ENCODE measurements at places on chromosomes 16 and 17. TPM values are rescaled to one million over a fixed set of nuclear protein-coding genes. Genes with fewer than 3 reads are reported as not detected.

The LDHD gene
- total RNA-seq = 1.8 TPM

The KRT39 gene
- 0.70 TPM for total RNA-seq

The GSG1L gene
- 1.4 TPM for total RNA-seq

The CX3CL1 gene
- total RNA-seq = 17.8 TPM

The CCDC182 gene
- not detected for total RNA-seq

The COPZ2 gene
- 5.7 TPM for total RNA-seq

The CD300LD gene
- total RNA-seq = not detected

The CDK12 gene
- 60.7 TPM for total RNA-seq

DNA sequence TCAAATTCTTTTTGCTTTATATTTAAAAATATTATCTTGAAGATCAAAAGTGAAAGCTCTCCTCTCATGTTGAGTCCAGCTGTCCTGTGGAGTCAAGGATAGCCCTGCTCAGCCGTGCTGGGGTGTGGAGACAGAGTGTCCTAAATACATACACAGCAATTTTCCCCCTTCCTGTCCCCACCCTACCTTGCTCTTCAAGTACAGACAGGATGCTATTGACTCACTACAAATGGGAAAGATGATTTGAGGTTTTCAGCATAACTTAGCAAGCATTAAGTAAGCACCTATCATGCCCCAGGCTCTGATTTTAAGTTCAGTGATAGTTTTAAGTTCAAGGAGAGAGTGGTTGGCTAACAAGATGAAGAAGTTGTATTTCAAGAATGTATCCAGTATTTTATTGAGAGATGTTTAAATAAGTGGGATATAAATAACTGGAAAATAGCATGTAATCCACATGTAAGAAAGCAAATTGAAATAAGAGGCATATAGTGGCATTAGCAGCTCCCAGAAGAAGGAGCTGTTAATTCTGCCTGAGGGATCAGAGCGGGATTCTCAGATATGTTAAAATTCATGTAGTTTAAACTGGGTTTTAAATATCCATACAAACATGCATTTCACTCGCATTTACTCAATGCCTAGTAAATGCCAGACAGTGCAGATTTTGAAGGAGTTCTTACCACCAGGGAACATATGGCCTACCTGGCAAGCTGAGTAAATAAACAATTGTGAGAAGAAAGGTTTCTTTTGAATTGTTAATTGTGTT, 183.5 kb upstream of the ANKFN1 start:
- H3K27ac ChIP-seq = no peak overlapping the region
- H3K4me3 ChIP-seq = no peak overlapping the region
- H3K4me1 ChIP-seq = no peaks in the 10 kb centered on the region
- no peaks in the 10 kb centered on the region for H3K27me3 ChIP-seq
- H3K36me3 ChIP-seq = no peaks in the 10 kb centered on the region

GRCh38 chr16:67873435-67874370, 851 bp downstream of the EDC4 start:
- H3K4me3 ChIP-seq = peak overlapping the region; percentile 87
- peak overlapping the region; percentile 85 for H3K27ac ChIP-seq
- no peak for DNase-seq

DNA sequence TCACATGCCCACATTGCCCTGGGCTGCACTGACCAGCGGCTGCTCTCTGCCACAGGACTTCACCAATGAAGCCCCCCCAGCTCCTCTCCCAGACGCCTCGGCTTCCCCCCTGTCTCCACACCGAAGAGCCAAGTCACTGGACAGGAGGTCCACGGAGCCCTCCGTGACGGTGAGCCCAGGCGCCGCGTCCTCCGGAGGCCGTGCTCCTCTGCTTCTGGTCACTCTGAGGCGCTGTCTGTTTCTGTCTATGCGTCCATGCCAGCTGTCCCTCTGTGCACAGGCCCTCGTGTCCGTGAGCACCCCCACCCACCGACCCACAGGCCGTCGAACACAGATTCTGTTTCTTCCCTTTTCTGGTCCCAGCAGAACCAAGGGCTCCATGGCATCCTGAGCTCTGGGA, 62.6 kb downstream of the PLD6 start:
- DNase-seq = no peak
- no peaks in the 10 kb centered on the region for H3K27me3 ChIP-seq
- peaks cover 19% of the 10 kb centered on the region for H3K36me3 ChIP-seq
- H3K4me1 ChIP-seq = peaks cover 7% of the 10 kb centered on the region
- no peak overlapping the region for H3K27ac ChIP-seq

DNA sequence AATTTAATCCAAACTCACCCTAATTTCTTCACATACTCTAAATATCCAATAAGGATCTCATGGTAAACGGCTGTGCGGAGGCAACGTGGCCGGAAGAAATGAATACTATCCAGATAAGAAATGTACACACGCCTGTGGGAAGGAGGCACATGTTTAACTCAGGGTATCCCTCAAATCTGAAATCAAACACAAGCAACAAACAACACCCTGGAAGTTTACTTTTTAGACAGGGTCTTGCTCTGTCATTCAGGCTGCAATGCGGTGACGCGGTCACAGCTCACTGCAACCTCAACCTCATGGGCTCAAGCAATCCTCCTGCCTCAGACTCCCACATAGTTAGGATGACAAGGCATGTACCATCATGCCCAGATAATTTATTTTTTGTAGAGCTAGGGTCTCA, 21.2 kb upstream of the TRAP1 start:
- no peak overlapping the region for H3K4me3 ChIP-seq
- H3K27ac ChIP-seq = peak overlapping the region; percentile 48
- no peaks in the 10 kb centered on the region for H3K4me1 ChIP-seq

DNA sequence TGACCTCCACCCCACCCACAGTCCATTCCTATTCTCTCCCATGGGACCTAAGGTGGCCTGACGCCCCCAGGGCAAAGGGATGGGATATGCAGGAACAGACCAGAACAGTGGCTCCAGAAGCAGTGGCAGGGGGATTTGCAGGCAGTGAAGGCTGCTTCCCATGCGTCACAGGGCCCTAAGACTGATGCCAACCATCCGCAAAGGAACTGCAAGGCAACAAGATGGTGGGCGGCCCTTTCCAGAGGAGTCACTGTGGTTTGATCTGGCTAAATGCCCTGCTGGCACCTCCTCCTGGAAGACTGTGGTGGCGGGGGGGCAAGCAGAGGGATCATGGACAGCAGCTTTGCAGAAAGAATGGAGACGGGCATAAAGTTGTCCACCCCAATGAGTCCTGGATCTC, 4.4 kb upstream of the SLC39A11 start:
- H3K4me3 ChIP-seq = no peak overlapping the region
- H3K4me1 ChIP-seq = peaks cover 6% of the 10 kb centered on the region
- H3K27ac ChIP-seq = no peak overlapping the region
- no peak for DNase-seq
- H3K27me3 ChIP-seq = peaks cover 7% of the 10 kb centered on the region
- H3K36me3 ChIP-seq = no peaks in the 10 kb centered on the region

DNA sequence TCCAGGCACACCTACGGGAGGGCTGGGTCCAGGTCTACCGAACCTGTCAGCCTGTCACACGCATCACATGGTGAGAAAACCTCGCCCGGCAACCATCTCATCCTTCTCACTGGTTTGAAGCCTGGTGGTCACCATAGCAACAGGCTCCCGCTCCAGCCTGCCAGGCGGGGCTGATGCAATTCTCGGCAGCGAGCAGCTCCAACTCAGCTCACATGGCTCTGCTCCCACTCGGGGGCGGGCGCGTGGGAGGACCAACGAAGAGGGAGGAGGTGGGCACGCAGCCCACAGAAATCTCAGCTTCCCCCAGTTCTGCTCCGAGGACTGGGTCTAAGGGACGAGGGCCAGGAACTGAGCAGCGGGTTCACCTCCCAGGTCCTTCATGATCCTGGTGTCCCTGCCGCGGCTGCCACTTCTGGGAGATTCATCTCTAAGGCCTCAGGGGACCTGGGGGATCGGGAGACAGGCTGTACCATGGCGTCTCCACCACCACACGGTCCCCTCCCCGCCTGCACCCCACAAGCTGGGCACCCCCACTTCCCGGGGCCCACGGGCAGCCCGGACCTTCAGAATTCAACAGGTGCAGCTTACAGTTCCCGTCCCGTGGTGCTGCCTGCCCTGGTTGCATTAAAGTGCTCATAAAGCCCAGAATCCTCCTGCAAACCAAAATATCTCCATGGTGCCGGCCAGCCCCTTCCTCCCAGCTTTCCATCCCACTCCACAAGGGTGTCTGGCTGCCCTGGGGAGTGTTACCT, 25.8 kb downstream of the ABR start:
- no peaks in the 10 kb centered on the region for H3K27me3 ChIP-seq
- no peak overlapping the region for H3K27ac ChIP-seq
- H3K4me3 ChIP-seq = no peak overlapping the region
- DNase-seq = no peak

DNA sequence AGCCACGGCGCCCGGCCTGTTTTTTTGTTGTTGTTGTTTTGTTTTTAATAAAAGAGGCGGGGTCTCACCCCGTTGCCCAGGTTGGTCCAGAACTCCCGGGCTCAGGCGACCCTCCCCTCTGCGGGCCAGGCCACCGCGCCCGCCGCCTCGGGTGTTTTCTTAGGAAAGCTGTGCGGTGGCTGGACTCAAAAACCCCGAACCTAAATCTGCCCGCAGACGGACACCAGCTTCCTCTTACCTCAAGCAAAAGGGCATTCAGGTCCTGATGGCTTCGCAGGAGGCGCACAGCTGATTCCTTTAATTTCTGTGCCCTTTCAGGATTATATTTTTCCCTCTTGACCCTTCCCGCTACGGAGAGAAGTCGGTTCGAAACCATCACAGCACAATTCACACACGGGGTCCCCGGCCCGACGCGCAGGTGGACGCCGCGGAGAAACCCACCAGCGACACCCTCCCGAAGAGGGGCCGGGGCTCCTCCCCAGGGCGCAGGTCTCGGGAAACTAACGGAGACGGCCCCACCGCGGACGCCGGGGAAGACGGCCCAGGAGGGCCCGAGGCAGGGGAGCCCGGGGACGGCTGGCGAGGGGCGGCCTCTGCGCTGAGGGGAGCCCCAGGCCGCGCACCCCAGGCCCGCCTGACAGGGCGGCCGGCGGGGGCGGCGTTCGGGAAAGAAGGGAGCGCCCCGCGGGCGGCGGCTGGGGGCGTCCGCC, 653 bp downstream of the FANCA start:
- peaks cover 7% of the 10 kb centered on the region for H3K36me3 ChIP-seq
- peak overlapping the region; percentile 90 for H3K4me3 ChIP-seq
- H3K27me3 ChIP-seq = no peaks in the 10 kb centered on the region
- no peak for DNase-seq
- H3K27ac ChIP-seq = no peak overlapping the region

- no peaks in the 10 kb centered on the region for H3K36me3 ChIP-seq
- no peak overlapping the region for H3K27ac ChIP-seq
- H3K4me3 ChIP-seq = peak overlapping the region; percentile 79
- H3K4me1 ChIP-seq = no peaks in the 10 kb centered on the region
These were observed 750 bp downstream of the TMEM132E start for GRCh38 chr17:34579979-34580684.

DNA sequence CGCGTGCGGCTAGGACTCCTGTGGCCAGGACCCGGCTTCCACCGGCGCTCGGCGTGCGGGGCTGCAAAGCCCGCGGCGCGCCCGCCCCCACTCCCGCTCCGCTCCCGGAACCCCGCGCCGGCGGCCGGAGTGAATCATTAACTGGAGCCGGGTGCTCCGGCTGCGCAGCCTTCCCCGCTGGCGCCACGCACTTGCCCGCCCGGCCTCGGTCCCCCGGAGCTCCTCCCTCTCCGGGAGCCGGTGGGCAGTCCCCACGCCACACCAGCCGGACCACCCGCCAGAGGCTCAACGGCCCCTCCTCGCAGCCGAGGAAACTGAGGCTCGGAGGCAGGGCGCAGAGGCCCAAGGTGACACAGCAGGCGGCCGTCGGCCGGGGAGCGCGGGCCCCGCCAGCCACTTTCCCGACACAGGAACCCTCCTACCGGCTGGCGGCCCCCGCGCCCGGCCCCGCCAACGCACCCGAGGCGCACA, 580 bp downstream of the BCAR1 start:
- DNase-seq = no peak
- no peaks in the 10 kb centered on the region for H3K36me3 ChIP-seq
- peaks cover 35% of the 10 kb centered on the region for H3K4me1 ChIP-seq
- peak overlapping the region; percentile 72 for H3K27ac ChIP-seq

- DNase-seq = no peak
- no peak overlapping the region for H3K27ac ChIP-seq
- H3K27me3 ChIP-seq = peaks cover 20% of the 10 kb centered on the region
- no peaks in the 10 kb centered on the region for H3K36me3 ChIP-seq
These were observed 12.0 kb upstream of the ANKFN1 start for GRCh38 chr17:56141046-56141839.

GRCh38 chr16:49590166-49590871, 216.7 kb downstream of the C16orf78 start:
- peak; percentile 51 for DNase-seq
- H3K27ac ChIP-seq = no peak overlapping the region
- H3K36me3 ChIP-seq = peaks cover 9% of the 10 kb centered on the region
- H3K4me3 ChIP-seq = no peak overlapping the region
- peaks cover 9% of the 10 kb centered on the region for H3K27me3 ChIP-seq

DNA sequence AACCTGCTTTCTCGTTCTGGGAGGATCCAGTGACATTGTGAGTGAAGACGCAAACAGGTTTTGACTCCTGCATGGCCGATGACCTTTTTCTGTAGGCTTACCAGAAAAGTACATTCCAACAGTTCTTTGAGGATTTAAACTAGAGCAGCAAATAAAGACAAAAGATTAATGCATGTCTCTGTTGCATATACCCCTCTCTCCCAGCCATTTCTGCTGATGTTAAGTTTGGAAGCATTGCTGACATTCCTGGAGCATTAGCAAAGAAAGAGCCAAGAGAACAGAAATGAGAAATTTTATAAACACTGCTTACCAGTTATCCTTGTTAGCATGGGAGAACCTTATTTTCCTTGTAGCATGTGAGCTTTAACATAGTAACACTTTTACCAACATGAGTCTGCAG, 49.3 kb downstream of the SIAH1 start:
- peaks cover 6% of the 10 kb centered on the region for H3K4me1 ChIP-seq
- peaks cover 56% of the 10 kb centered on the region for H3K36me3 ChIP-seq
- peak overlapping the region; percentile 83 for H3K27ac ChIP-seq
- no peak for DNase-seq
- H3K27me3 ChIP-seq = no peaks in the 10 kb centered on the region

DNA sequence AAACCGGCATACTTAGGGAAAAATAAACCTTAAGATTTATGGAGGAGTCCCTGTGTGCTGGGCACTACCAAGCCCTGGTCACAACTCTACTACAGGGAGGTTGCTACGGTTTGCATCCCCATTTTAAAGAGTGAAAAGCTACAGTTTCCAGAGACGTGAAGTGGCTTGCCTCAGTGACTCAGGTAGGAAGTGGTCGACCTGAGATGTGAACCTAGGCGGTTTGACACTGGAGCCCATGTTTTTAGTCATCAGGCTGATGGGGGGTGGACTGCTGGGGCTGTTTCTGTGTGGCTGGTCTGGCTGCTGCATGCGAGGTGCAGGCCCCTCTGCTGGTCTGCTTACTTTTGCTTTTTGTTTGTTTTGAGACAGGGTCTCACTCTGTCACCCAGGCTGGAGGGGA, 6.6 kb downstream of the COX6A2 start:
- no peak overlapping the region for H3K4me3 ChIP-seq
- no peak overlapping the region for H3K27ac ChIP-seq
- H3K27me3 ChIP-seq = peaks cover 43% of the 10 kb centered on the region
- H3K36me3 ChIP-seq = no peaks in the 10 kb centered on the region
- no peaks in the 10 kb centered on the region for H3K4me1 ChIP-seq
- DNase-seq = no peak

GRCh38 chr17:31390426-31390747, 1.1 kb upstream of the RAB11FIP4 start:
- H3K27me3 ChIP-seq = peaks cover 55% of the 10 kb centered on the region
- DNase-seq = no peak
- no peaks in the 10 kb centered on the region for H3K36me3 ChIP-seq
- peak overlapping the region; percentile 83 for H3K4me3 ChIP-seq
- H3K27ac ChIP-seq = peak overlapping the region; percentile 53
